ENCODE measurements at places on chromosomes 2 and 18.

- DNase-seq, result no peak
Observed at GRCh38 chr18:35609236-35609635, 27.7 kb downstream of the GALNT1 start.

DNA sequence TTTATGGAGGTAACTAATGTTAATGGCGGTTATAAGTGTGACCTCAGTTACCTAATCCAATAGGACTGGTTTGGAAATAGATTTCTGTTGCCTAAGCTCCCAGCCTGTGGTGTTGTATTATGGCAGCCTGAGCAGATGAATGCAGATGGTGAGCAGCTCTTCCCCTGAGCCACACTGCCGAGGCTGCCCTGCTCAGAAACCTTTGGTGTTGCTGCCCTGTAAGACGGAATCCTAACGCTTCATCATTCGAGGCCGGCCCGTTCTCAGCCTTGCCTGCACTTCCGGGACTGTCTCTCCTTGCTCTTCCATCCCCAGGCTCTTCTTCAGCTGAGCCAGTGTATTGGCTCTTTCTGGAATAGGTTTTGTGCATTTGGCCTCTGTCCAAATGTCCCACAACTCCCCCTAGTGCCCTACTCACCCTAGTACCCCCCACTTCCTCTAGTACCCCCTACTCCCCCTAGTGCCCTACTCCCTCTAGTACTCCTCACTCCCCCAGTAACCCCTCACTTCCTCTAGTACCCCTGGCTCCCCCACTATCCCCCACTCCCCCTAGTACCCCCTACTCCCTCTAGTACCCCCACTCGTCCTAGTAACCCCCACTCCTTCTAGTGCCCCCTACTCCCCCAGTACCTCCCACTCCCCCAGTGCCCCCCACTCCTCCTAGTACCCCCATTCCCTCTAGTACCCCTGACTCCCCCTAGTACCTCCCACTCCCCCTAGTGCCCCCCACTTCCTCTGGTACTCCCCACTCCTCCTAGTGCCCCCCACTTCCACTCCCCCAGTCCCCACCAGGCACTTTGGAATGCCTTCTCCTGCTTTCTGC lies 106.0 kb upstream of the TAF1B start:
- DNase-seq, result no peak

DNA sequence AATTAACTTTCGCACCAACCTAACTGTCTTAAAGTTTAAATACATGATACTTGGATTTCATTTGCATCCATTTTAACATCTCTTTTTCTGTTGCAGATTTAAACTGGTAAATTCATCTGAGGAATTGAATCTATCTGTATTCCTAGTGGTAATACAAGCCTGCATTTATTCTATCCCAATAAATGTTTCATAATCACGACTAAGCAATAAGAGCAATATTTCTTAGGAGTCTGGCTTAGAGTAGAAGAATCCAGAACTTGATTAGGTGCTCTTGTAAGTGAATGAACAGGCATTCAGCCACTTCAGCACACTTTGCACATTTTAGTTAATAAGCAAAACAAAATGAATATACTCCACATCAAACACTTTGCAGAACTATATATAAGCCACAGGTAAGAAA lies 27.0 kb downstream of the MSH6 start:
- no peak for DNase-seq

- DNase-seq, result no peak
Observed at GRCh38 chr18:40868110-40868858, 1086.8 kb upstream of the PIK3C3 start.

GRCh38 chr18:2274613-2275012 lies 296.7 kb downstream of the METTL4 start:
- no peak for DNase-seq

- DNase-seq, result peak; percentile 13
Observed at GRCh38 chr2:61993422-61994024, 88.0 kb downstream of the COMMD1 start.

GRCh38 chr2:143745060-143745459 lies 615.8 kb downstream of the ARHGAP15 start:
- no peak for DNase-seq

DNA sequence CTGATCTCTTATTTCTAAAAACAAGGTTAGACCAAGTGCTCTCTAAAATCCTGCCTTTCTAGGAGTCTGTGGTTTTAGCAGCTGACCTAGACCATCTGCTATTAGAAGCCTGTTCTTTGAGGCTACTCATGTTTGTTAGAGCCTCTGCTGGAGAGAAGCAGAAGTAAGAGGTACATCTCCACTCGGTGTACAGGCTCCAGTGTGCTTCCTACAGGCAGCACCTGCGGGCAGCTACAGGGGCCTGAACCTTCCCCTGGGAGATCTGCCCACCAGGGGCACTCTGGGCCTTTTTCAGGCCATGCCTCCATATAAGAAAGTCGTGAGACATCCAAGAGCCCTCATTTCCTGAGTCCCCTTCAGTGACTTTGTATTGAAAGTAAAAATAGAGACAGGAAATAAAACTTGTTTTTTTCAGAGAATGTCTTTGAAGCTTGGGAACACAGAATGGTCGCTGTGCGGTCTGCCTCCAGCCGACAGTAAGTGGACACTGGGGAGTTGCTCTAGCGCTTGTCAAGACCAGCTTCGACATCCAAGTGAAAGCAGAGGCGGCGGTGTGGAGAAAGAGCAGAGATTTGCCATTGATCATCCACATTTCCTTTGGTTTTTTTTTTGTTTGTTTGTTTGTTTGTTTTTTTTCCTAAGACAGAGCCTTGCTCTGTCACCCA lies 31.7 kb downstream of the ONECUT2 start:
- DNase-seq, result no peak

DNA sequence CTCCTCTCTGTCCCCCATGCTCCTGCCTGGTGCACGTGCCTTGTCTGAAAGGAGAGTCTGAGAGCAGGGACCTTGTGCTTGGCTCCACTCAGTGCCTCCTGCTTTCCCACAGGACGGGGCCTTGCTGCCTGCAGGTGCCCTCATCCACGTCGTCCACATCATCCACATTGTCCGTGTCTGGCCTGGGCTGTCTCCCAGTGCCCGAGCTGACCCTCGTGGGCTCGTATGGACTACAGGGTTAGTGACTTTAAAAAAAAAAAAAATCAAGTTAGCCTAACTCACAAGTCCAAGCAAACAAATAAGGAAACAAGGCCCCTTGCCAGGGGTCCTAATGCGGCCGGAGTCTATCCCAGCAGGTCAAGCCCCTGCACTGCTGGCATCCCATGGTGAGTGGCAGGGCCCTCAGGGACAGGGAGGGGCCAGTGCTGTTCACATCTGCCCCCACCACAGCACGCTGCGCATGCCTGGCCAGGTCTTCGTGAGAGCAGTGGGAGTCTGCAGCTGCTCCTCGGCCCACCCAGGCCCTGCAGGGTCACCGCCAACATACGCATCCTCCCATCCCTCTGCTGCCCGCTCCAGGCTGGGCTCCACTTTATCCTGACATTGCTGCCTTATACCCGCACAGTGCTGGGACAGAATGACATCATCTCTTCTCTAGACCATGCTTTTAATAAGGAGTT lies 232.6 kb downstream of the NDUFA10 start:
- DNase-seq, result no peak

- DNase-seq, result peak; percentile 14
Observed at GRCh38 chr2:230582851-230583283, 129.8 kb upstream of the CAB39 start.

DNA sequence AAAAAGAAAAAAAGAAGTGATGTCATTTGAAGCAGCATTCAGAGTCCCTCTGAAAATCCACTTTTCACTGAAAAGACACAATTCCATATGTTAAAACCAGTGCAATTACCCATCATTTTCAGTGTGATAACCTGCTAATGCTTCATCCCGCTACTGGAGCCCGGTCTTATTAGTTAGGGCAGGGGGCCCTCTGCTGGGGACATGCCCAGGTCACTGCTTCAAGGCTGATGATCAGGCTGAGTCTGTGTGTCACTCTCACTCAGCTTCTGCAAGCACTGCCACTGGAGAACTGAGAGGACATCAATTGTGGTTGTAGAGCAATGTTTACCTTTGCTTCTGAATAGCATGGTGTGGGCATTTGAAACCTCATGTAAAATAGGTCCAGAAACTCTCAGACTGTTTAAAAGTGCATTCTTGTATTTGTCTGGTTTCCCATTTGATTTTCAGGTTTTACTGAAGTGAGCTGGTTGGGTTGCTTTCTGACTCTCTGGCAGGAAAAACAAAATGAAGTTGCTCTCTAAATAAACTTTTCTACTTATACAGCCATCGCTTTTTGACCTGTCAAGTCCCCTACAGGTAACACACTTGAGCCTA lies 49.2 kb upstream of the NXPH2 start:
- DNase-seq, result peak; percentile 21

DNA sequence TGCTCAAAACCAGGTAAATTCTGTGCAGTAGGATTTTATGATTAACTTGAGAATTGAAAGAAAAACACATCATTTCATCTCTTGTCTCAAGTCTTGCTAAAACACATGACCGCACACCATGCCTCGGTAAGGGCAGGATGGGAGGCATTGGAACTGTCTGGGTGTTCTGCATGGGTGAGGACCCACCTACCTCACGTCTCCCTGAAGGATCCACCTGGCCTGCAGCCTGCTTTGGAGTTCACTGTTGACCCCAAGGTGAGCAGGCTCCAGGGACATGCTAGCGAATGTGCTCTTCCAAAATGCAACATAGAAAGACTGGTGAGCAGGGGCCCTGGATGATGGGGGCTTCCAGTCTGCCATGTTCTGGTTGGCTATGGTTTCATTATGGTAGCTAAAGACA lies 131.5 kb downstream of the NCK2 start:
- no peak for DNase-seq

- DNase-seq, result no peak
Observed at GRCh38 chr2:65055422-65056214, 598 bp upstream of the CEP68 start.

DNA sequence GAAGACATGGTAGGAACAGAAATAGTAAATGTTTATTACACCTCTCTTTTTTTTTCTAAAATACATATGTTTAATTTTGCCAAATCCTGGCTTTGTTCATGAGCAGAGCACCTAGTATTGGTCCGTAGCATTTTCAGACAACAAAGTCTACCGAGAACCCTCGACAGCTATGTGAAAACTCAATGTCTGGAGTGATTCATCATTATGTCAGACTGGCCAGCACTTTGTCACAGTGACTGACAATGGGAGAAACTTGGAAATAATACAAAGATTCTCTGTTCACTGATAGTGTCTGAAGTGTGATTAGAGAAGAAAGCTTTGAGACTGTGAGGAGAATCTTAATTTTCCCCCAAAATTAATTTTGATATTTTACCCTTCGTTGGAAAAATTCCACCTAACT lies 143.0 kb downstream of the HNMT start:
- DNase-seq, result no peak

- DNase-seq, result no peak
Observed at GRCh38 chr2:16871411-16871810, 205.8 kb upstream of the CYRIA start.

DNA sequence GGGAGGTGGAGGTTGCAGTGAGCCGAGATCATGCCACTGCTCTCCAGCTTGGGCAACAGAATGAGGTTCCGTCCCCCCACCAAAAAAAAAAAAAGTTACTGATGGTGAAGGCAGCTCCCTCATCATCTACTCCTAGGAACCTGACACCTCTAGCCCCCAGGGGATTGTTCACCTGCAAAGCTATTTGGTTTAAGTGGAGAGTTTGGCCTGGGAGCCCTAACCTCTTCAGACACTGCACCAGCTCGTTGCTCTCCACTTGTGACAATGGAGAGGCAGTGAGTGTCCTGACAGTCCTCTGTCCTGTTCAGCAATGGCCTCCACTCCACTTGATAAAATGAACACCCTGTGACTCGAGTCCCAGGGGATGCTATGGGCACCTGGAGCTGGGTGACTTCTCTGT lies 43.5 kb downstream of the ATP6V1C2 start:
- no peak for DNase-seq

DNA sequence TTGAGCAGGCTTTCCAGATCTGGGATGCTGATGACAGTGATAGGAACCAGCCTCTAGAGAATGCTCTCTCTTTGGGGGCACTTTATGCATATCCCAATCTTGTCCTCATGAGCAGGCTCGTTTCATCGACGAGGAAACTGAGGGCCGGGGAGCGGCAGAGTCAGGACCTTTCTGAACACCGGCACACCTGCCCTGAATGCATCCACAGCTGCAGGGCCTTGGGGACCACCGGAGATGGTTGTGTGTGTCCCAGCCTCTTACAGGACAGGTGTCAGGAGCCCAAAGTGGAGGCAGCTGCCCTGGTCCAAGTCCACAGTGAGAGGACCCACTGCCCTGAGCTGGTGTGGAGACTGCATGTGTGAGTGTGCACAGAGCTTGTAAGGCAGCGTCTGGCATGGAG lies 47.6 kb upstream of the FAHD2A start:
- no peak for DNase-seq

GRCh38 chr2:43071599-43072550 lies 154.5 kb downstream of the ZFP36L2 start:
- DNase-seq, result no peak

DNA sequence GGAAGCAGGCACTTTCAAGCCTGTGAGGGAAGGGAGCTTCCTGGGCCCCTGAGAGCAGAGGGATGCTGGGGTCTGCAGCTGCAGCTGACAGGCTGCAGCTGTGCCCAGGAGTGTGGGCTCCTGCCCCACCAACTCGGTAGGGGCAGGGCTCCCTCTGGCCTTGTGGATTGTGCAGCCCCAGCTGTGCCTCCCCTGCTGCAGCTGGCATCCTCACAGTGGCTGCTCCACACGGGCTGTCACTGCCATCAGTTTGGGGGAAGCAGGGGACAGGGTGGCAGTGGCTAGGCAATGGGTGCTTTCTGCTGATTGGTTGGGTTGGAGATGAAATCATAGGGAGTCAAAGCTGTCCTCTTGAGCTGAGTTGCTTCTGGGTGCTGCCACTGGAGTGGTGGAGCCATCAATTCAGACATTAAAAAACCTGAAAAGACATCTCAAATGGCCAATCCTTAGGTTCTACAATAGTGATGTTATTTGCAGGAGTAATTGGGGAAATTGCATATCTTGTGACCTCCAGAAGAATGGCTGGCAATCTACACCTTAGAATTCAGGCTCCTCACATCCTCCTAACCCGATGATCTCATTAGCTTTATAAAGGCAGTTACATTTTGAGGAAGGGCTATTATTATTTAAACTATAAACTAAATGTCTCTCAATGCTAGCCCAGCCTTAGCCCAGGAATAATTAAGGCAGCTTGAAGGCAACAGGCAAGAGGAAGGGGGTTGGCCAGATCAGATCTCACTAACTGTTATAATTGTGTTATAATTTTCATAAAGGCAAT lies 41.3 kb downstream of the FAM171B start:
- no peak for DNase-seq

DNA sequence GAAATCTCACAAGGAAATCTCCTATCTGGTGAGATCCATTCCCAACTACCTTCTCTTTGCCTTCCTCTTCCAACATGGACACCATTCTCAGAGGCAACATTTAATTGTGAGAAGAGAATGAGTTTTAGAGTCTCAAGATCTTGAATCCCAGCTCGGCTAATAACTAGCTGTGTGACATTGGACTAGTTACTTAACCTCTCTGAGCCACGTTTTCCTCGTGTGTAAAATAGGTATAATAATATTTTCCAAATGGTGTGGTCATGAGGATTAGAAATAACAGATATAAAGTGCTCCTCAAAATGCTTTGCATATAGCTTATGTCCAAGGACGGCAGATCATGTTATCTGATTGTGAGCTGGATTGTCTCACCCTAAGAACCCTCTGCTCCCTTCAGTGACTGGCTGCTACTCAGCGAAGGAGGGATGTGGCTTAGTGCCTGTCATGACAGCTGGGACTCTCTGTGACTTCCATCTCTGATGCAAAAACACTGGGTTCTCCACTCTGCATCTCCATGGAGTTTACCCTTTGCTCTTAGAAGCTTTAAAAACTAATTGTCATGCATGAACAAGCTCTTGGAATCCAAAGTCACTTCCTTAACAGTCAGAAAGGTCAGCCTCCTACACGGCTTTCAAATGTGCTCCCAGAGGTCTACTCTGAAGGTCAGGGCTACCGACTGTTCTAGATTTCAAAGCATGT lies 38.4 kb upstream of the MRPL19 start:
- DNase-seq, result no peak

All from CD4-positive, alpha-beta T cell treated with Interferon alpha-2 for 1 hour (primary cell).